ENCODE measurements at places on chromosomes 7 and 10.

- DNase-seq = no peak
Observed at GRCh38 chr7:118731854-118732253, 507.4 kb downstream of the ANKRD7 start.

- no peak for DNase-seq
Observed at GRCh38 chr7:158685693-158686092, 18.9 kb downstream of the NCAPG2 start.

DNA sequence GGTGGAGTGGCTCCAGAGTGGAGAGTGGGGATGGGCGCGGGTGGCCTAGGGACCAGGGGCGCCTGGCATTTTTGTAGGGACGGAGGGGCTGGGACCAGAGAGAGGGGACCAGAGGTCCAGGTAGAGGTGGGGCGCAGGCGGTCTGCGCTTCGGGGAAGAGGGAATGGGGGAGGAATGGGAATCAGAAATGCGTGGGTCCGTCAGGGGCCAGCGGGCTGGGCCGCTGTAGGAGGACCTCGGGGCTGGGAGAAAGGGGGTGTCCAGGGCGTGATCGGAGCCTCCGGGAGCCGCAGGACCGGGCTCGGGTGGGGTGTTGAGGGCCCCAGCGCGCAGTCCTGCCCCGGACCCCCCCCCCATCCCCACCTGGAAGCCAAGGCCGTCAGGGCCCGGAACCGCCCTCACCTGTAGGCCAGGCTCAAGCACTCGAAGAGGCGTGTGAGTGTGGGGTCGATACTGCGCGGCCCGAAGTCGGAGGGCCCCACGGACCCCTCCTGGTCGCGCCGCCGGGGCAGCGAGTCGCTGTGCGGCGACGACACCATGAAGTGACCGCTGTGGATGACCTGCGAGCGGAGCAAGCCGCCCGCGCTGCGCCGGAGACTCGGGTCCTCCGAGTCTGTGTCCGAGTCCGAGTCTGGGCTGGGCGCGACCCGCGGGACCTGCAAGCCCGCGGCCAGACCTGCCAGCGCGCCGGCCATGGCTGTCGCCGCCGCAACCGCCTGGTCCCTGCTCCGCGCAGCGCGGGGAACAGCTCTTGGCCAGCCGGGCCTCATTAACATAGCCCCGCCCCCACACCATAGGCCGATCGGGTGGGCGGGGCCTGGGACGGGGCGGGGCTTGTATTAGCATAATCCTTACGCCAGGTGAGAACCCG, at the start of gene MLXIPL:
Gene MLXIPL, minus strand, starts transcription at position 725 of the 871 bp plus-strand sequence. Its CDS starts 30 bp downstream, at position 695.
- DNase-seq = no peak

DNA sequence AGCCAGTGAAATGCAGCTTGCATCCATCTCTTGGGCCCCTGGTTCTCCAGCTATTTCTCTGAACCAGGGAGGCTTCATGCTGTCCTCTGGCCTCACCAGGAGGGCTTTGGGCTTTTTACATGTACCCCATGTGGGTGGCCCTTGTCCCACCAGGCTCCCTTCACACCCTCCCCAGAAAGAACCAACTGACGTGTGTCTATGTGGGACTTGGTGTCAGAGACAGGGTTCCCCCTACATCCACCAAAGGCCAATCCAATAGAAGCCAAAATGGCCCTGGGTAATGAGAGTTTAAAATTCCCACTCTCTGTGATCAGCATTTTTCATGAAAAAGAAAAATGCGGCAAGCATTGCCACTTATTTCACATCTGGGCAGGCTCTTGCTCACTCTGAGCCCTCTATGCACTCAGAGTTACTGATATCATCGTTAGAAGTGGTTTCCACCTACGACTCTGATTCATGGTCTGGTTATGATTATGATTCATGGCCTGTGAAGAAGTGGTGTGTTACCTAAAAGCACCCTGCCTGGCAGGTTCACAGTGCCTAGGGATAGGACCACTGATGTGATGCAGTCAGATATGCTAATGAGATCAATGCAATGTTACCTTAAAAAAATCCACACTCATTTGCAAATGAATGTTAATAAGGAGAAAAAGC, 133.5 kb downstream of the BUB3 start:
- DNase-seq = no peak

DNA sequence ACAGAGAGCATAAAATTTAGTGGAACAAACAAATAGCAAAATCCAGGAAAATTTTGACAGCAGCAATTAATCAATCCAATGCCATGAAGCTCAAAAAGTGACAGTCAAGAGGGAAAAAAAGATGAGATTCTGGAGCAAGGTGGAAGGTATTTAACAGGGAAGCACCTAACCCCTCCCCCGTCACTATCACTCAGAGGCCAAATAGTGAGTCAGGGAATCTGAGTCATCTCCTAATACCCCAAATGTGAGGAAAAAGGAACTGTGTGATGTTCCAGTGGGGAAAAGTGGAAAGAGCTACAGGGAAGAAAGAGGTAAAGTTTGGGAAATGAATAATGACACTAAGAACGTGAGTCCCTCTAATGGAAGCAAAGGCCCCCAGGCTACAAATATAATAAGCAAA, 113.2 kb upstream of the PHF14 start:
- DNase-seq = no peak
